ENCODE measurements at places on chromosomes 11 and 22.

GRCh38 chr22:19810381-19811201 is 44.1 kb downstream of the GNB1L start:
- DNase-seq, result no peak

DNA sequence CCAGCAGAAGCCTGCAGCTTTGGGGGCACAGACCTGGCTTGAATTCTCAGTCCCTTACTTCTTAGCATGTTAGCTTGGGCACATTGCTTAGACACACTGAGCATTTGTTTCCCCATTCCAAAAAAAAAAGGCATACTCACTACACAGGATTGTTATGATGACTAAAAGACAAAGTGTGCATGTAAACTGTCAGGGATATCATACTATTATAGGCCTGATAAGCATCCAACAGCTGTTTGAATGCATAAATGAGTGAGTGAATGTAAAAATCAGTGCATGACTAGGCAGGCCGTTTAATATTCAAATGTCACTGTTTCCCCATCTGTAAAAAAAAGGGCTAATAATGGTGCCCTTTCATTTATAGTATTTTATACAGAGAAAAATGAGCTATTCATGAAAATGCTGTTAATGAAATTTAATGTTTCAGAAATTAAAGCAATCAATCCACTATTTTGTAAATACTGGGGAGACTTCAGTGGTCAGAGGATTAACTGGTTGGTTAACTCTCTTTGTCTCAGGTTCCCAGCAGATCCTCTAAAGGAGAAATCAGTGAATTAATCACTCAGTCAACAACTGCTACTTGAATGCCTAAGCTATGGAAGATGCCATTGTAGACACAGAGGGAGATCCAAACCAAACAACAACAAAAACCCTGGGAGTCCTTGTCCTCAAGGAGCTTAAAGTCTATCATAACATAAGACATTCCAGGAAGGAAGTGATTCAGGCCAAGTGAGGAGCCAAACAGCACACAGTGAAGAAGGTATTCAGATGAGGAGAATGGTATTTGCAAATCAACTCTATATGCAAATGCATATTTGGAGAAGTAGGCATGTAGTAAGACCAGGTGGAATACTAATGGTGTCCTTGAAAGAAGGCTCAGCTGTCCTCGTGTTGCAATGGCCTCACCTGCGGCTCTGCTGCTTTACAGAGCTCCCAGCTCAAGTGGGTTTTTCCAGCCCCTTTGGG is 26.8 kb downstream of the BARX2 start:
- DNase-seq, result no peak

GRCh38 chr11:77455740-77456139 is 18.2 kb downstream of the PAK1 start:
- no peak for DNase-seq

DNA sequence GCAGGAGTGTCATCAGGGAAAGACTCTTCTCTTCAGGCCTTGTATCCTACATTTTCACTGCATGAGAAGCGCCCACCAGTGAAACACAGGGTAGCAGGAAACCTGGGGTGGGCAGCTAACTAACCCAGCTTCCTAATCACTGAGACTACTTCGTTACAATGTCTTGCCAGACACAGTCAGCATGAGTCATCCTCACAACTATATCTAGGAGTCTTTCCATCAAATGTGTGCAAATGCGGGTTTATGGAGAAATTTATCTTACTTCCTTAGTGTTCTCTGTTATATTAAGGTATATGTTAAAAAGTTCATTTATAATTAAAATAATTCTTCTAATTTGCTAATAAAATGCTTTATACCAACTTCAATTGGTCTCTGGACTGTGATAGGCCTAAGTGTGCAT is 79.9 kb upstream of the RAB1B start:
- no peak for DNase-seq

DNA sequence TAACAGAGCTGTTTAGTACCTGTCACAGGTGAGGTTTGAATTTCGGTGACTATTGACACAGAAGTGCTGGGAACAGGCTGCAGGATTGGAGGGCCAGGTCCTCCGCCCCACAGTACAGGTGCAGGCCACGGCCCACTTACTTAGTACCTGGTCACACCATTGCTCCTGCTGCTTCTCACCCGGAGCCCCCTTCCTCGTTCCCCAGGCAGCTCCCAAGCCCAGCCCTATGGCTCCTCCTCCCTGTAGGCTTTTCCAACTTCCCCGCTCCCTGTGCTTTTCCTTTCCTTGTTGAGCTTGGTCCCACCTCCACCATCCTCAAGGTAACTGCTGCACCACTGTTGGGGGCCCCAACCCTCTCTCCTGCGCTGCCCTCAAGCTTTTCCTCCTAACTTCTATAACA is 27.9 kb upstream of the ANO1 start:
- no peak for DNase-seq

DNA sequence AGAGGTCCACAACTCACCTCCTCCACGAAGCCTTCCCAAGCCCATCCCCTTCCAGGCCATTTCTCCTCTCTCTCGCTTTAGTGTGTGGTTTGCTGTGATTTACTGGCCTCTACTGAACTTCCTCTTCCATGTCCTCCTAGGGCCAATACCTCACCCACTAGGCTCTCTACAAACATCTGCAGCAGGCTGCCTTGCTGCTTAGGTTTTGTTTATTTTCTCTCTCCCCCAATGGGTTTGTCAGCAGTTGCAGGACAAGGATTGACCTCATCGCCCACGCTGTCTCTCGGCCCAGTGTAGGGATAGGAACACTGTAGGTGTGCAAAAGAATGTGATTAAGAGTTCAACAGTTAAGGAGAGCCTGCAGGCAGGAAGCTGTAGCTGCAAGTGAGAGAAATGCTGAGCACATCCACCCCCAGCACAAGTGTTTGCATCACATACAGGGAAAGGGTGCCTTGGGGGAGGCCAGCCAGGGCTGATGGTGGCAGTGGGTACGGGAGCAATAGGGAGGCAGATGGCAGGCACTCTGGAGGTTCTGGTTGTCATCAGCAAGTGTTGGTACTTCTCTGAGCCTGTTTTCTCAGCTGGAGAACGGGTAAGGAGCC is 1.4 kb downstream of the PC start:
- DNase-seq, result no peak

- DNase-seq, result no peak
These were observed 1126.9 kb downstream of the JRKL start for GRCh38 chr11:97516688-97517087.

DNA sequence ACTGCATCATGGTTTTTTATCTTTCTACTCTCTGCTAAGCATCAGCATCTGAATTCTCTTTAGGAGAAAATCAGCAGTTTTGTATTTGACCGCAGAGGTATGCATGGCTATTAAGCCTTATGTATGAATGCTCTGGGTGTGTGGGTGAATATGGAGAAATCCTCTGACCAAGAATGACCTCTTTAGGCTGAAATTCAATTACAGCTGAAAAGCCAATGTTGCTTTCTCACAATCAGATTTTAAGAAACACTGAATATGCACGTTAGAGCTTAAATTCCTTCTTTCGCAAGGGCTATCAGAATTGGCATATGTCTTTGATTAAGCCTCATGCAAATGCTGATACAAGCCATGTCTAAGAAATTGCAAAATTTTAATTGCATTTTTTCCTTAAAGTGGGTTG is 43.2 kb downstream of the ARHGAP42 start:
- no peak for DNase-seq

DNA sequence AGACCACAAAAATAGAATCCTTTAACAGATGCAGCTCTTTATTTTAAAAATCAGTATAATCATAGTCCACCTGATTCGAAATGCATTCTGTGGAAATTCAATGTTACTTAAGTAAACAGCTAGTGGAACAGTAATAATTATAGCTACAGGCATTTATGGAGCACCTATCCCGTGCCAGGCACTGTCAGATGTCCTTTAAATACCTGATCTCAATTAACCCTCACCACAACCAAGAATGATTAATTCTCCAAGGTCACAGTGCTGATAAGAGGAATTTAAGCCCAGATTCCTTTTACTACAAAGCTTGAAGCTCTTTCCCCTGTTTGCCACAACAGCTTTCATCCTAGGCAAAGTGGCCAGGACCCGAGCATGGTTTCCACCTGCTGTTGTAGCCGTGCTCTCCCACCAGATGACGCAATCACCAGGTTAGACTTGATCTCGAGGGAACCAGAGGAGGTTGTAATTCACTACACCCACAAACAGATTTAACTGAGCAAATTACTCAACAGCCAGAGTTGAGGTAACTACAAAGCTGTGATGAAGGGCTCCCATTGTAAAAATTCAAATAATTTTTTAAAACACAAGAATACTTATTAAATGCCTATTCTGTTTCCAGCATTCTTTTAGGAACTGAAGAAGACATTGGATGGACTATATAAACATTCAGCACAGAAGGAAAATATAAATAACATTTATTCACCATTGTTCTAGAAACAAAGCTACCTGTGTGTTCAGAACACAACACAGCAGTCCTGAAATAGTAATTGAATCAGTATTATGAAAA is 10.3 kb downstream of the PRDM10 start:
- peak; percentile 22 for DNase-seq

DNA sequence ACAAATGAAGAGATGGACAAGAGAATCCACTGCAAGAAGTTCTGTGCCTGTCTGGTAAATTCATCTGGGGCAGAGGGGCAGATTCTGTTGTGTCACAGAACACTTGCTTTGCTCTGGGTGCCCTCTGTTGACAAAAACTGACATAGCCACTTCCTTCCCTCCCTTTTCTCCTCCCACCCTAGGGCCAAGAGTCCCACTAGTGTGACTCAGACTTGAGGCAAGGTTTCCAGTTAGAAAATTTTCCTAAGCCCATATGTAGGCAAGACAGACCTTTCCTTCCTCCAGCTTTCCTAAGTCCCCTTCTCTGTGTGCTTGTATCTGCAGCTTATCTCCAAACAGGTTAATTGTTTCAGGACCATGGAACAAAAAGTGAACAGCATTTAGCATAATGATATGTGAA is 106.8 kb downstream of the RBFOX2 start:
- peak; percentile 59 for DNase-seq

GRCh38 chr11:112200252-112200651 is 24.9 kb downstream of the BCO2 start:
- DNase-seq, result no peak

GRCh38 chr11:71545405-71545966 is 2.7 kb upstream of the KRTAP5-9 start:
- no peak for DNase-seq

DNA sequence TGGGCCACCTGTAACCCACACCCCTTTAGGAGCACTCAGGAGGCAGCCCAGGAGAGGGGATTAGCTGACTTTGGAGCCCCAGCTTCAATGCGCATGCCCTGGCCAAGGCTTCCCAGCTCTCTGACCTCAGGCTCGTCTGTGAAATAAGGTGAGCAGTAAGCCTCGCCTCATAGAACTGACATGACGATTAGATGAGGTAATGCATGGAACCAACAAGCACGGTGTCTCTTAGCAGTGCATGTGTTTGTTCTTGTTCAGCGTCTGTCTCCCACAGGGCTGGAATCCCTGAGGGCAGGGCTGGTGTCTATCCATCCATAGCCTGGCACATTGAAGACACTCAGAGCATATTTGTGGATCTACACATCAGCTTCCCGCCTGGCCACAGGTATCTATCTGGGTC is 415.4 kb downstream of the MN1 start:
- no peak for DNase-seq

DNA sequence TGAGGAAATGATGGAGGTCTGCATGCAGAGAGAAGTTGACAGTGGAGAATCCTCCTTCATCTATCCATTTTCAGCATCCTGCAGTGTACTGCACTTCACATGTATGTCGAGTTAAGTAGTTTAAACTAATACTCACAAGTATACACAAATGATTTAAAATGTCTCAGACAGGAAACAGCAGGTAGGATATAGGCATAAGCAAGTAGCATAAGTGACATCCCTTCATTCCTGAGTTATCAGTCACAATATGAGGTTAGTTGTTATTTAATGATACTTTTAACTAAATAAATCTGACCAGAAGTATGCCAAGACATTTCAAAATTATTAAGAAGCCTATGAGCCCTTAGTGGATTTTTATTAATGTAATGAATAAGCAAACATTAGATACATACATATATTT is 37.4 kb downstream of the MTMR2 start:
- no peak for DNase-seq

DNA sequence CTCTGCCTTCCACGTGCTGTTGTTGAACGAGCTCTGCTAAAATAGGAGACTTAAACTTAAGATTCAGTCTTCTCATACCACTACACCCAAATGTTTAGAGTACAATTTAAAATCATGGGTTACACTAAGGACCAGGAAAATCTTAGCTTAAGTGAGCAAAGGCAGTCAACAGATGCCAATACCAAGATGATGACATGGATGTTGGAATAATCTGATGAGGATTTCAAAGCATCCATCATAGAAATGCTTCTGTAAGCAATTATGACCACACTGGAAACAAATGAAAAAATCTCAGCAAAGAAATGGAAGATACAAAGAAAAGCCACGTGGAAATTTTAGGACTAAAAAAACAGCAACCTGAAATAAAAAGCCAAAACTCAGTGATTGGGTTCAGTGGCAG is 109.8 kb downstream of the ATXN10 start:
- no peak for DNase-seq

DNA sequence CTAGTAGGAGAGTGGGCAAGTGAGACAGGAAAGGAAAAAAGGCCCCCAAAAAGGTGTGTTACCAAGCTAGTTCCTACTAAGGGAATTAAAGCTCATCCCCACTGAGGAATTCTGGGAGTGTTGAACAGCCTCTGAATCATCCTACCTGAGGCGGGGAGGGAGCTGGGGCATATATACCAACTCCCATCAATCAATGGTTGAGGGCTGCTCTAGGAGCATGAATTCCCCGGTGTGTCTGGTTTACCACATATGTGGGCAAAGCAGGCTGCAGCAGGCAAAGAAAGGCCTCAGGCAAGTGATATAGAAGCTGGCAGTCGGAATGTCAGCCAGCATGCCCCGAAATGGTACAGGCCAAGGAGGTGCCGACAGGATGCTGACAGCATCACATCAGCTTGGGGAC is 23.6 kb upstream of the CDON start:
- no peak for DNase-seq

DNA sequence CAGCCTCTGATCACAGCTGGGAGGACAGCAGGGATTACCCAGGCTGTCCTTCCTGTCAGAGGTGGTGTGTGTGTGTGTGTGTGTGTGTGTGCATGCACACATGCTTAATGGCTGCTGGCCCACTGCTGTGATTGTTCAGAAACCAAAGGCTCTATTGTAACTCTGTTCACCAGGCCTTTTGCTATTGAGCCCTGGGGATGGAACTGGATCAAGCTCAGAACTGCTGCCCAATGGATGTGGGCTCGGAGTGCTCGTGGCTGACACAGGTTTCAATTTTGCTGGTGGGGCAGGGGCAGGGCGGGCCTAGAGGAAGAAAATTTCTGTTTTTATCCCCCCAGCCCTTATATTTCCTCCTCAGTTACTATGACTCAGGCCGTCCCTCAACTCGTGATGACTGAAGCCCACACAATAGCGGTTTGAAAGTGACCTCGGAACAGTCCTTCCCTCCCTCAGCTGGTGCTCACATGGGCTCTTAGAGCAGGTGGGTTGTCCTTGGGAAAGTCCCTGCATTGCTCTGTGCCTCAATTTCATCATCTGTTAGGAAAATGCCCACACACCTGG is 359.3 kb downstream of the TENM4 start:
- DNase-seq, result no peak

All from prostate gland (tissue), 2 donors.